Brain pericyte (primary cell): ENCODE measurements at places on chromosomes 2 and 18.

- no peak for DNase-seq
Observed at GRCh38 chr2:42135381-42136312, 33.5 kb upstream of the EML4 start.

DNA sequence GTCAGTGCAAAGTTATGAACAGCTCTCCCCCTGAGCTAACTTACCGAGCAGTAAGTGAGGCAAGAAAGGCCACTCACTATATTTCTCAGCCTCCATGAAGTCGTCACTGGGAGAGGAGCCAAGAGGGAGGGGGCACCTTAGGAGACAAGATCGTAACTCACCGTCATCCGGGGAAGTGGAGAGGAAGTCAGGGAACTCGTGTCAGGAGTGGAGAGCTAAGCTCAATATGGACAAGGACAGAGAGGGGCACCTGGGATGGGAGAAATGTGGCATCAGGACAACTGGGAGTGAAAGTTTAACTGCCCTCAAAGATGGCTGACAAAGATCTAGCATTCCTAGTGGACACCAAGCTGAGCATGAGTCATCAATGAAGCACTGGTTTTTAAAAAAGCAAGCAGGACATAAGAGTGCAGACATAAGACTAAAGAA is 37.1 kb downstream of the BCL11A start:
- peak; percentile 83 for DNase-seq

DNA sequence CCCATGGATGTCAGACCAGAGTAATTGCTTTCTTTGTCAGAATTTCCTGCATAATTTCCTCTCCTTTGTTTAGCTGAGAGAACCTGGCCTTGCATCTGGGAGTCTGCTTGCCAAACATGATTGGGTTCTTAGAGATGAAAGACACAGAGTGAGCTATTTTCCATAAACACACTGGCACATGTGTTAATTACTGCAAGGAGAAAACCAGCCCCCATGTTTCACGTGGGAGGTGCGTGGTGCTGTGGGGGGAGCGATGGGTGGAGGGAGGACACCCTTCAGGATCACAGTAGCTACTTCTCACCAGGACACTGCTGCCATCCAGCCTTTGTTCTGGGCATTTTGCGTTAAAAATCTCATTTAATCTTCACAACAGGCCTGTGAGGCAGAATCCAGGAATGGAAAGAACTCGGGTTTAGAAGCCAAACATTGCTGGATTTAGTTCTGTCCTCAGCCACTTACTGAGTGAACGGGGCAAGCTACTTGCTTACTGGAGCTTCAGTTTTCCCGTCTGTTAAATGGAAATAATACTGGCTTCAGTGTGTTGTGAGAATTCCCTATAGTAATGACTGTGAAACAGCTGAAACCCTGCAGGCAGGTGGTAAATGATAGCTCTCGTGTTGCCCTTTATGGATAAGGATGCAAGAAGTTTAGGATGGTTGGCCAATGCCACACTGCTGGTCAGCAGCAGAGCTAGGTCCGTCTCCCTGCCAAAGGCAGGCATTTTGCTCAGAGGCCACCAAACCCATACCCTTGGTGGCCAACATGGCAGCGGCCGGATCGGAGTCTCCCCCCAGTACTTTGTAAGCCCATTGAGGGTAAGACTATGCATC is 100.1 kb upstream of the ASAP2 start:
- DNase-seq = no peak

- DNase-seq = no peak
Observed at GRCh38 chr2:82120115-82120514, 1815.6 kb upstream of the LRRTM1 start.

DNA sequence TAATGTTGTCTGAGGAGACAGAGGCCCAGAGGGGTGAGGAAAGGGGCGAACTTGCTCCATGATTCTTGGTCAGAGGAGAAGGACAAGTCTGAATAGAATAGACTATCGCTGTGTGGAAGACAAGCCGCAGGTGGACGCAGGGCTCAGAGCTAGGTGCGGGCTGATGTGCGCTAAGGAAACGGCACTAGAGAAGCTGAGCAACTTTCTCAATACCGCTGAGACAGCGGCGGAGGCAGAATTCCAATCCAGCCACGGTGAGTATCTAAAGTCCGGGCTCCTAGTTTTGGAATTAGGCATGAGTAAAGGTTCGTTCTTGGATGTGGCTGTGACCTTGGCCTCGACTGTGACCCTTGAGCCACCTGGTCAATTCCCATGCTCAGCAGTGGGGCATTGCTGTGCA is 47.8 kb downstream of the CAPN13 start:
- no peak for DNase-seq

GRCh38 chr18:8615397-8616027 is 6.3 kb downstream of the RAB12 start:
- peak; percentile 67 for DNase-seq

DNA sequence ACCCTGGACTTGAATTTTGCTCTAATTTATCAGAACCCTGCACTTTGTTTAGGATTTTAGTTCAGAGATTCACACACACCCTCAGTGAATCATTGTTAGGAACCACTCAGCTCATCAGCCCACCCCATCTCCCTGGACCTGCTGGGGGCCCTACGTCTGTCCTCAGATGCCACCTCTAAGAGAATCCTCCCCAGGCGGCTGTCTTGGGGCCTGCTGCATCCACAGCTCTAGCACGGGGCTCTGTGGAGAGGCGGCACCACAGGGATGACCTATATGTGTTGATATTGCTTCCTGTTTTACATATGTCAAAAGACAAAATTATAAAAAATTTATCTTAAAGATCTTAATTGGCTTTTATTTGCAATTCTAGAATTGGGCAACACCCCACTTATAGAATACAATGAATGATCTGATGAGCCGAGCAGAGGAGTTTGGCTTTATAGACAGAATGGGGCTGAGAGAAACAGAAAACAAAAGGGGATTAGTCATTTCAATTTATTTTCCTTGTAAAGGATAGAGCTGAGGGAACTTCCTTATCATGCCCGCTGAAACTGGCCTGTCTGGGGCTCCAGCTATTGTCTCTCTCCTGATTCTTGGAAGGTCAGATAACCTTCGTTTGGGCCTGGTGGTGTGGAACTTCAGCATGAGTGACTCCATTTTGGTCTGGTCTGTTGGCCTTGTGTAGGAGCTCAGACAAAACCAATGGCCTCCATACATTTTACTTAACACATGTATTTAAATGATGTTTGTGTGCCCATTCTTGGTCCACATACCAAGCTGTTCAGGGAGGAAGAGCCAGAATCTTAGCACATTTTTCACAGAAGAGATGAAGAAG is 1.4 kb downstream of the MYO7B start:
- no peak for DNase-seq

DNA sequence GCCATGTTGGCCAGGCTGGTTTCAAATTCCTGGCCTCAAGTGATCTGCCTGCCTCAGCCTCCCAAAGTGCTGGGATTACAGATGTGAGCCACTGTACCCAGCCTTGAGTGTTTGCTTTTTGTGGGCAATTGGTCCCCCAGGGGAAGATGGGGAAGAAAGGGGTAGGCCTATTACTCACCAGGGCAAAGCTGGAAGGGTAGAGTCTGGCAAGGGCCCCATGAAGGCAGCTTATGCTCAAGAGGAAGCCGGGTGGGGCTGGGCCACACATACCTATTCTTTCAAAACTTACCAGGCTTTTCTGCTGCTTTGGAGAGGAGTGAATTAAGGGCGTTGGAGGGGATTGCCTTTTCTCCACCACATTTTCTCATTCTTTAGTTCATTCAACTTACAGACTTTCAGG is 24.5 kb upstream of the CD28 start:
- no peak for DNase-seq

DNA sequence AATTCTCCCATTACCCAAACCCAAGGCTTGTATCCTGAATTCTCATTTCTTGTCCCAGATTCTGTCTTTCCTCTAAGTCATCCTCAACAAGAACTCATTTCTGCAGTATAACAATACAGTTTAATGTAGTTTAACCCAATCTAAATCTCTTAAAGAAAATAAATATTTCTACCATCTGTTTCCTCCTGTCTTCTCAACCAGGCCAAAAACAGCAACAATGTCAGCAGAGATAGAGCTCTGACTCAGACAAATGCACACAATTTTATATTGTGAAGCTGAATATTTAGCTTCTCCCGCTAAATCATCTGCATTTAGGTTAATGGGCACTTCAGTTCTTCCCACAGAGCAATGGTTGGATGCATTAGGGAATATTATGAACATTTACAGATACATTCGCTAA is 35.7 kb upstream of the KYNU start:
- peak; percentile 7 for DNase-seq

DNA sequence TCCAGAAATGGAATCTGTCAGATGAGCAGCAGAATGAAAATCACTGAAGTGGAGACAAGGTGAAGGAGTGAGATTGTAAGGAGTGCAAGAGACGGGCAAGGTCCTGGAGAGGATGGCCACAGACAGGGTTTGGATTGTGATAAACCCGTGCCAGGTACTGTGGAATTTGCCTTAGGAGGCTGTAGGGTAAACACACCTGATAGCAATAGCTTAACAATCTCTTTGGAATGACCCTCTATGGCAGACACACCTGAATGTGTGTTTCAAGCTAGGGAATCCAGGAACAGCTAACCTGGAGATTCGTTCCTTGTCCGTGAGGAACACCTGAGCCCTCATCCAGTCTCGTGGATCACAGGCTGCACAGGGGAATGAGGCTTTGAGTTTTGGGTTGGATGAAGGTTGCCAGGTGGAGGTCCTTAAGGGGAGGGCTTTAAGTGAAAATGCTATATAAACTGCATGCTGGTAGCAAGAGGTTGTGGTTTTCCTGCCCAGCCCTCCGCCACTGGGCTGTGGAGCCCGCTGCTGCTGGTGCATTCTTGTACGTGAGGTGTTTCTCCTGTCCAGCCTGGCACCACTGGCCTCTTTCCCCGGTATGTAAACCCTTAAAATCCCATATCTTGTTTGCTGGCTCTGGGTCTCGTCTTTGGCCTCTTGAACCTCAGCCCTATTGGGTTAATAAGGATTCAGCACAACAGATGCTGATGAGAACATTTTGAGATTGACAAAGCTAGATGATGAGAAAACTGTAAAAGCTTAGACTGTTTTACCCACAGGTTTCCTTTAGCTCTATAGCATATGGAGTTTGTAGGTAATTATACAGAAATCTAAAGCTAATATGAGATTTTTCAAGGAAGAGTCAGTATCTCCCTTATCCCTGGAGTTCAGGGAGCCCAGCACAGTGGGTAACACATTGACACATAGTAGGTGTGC is 117.9 kb downstream of the ARHGAP15 start:
- DNase-seq = no peak

DNA sequence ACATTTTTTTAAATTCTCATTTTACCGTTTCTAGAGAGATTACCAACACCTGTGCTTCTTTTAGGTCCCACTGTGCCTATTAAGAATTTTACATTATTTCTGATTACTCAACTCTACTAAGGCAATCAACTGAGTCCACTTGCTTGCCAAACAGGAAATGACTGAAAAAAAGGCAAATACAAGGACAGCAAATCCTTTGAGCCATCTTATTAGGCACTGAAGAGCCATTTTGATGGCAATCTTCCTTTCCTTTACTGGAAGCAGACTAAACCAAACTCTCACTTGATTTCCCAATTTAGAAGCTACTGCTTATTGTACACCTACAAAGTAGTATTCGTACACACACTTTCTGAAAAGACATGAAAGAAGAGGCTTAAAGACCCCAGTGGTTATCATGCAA is 121.4 kb upstream of the COL3A1 start:
- no peak for DNase-seq

GRCh38 chr2:234494361-234495250 is 2.3 kb downstream of the ARL4C start:
- DNase-seq = no peak

GRCh38 chr2:15766303-15766861 is 174.0 kb upstream of the MYCN start:
- DNase-seq = no peak

DNA sequence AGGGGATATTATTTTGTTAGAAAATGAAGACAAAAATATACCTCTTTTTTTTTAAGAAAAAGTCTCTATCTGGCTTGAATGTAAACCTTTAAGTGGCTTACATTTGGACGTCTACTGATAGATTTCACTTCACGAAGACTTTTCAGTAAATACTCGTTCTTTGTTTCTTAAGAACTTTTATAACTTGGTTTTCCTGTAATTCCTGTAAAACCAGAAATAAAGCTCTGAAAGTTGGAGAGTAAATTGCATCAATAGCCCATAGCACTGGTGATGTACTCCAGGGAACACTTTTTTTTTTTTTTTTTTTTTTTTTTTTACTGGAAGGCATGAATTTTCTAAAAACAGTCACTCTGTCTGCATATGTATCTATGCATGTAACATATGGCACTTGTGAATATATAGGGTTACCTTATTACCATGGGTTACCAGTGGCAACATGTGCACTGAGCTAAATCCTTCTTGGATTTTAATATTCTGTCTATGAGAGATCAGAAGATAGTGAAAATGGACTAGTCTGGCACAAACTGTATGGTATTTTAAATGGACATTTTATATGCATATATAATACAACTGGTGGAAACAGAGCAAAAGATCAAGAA is 309.2 kb upstream of the TCF4 start:
- DNase-seq = no peak

DNA sequence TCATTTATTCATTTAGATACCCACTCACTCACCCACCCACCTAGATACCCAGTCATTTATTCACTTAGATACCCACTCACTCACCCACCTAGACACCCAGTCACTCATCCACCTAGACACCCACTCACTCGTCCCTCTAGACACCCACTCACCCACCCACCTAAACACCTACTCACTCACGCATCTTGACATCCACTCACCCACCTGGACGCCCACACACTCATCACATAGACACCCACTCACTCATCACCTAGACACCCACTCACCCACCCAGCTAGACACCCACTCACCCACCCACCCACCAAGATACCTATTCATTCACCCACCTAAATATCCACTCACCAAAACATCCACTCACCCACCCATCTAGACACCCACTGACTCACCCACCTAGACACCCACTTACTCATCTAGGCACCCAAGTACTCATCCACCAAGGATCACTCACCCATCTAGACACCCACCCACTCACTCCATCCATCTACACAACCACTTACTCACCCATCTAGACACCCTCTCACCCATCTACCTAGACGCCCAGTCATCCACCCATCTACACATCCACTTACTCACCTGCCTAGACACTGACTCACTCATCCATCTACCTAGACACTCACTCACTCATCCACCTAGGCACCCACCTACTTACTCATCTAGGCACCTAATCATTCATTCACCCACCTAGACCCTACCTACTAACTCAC is 723.7 kb upstream of the RAB6C start:
- no peak for DNase-seq

- no peak for DNase-seq
Observed at GRCh38 chr2:184413221-184413620, 185.1 kb upstream of the ZNF804A start.

DNA sequence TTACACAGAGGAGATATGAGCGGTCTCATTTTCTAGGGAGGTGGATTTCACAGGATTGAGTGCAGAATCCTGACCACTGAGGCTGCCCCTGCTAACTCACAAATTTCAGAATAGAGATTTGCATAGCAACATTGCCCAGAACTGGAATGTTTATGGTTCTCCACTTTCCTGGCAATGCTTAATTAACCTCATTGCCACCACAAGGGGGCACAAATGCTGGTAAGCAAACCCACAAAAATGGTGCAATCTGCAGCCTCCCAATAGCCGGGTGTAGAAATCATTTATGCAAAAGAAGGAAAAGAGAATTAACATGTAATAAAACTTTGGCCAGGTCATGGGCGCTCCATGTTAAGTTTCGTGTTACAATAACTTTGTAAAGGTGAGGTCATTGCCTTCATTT is 112.4 kb downstream of the CYRIA start:
- no peak for DNase-seq
